ENCODE measurements at places on chromosomes 3 and 15. TPM values are rescaled to one million over a fixed set of nuclear protein-coding genes. Genes with fewer than 3 reads are reported as not detected.

LIPC gene
- 1.5 TPM for total RNA-seq

EFCC1 gene
- not detected for total RNA-seq

CASR gene
- total RNA-seq = not detected

FANCD2OS gene
- total RNA-seq = not detected

FAM81A gene
- total RNA-seq = 1.6 TPM

MRPL47 gene
- 134 TPM for total RNA-seq

ILDR1 gene
- total RNA-seq = not detected

PARP15 gene
- total RNA-seq = under 0.01 TPM

SPRED1 gene
- 15.9 TPM for total RNA-seq

SLC28A1 gene
- total RNA-seq = not detected

KBTBD12 gene
- total RNA-seq = not detected

ZNF860 gene
- 0.34 TPM for total RNA-seq

TTC14 gene
- total RNA-seq = 65.6 TPM

TTC23 gene
- total RNA-seq = 14.2 TPM

PROS1 gene
- total RNA-seq = 5.9 TPM

CLDN16 gene
- 0.74 TPM for total RNA-seq

CPN2 gene
- not detected for total RNA-seq

CPEB1 gene
- total RNA-seq = 5.2 TPM

PPIB gene
- total RNA-seq = 334 TPM

OSBPL10 gene
- total RNA-seq = 14.0 TPM

PLSCR5 gene
- not detected for total RNA-seq

CHRD gene
- total RNA-seq = 0.11 TPM

UBAP1L gene
- total RNA-seq = 0.06 TPM

DLL4 gene
- not detected for total RNA-seq

AGBL1 gene
- not detected for total RNA-seq

MTHFS gene
- 90.1 TPM for total RNA-seq

HRH1 gene
- 9.0 TPM for total RNA-seq

CHRNA7 gene
- 4.7 TPM for total RNA-seq

PRKCD gene
- total RNA-seq = 0.80 TPM

ENTPD3 gene
- total RNA-seq = not detected

CFAP100 gene
- not detected for total RNA-seq

CLDN18 gene
- total RNA-seq = not detected

SNURF gene
- total RNA-seq = 1.7 TPM

GRM7 gene
- not detected for total RNA-seq

SLC35G2 gene
- 25.0 TPM for total RNA-seq

ZKSCAN7 gene
- total RNA-seq = 2.1 TPM

HCLS1 gene
- 1.3 TPM for total RNA-seq

LMOD3 gene
- total RNA-seq = not detected

PIF1 gene
- total RNA-seq = 26.6 TPM

ISL2 gene
- total RNA-seq = 3.2 TPM

FOXB1 gene
- total RNA-seq = 0.06 TPM

SLCO2A1 gene
- 4.8 TPM for total RNA-seq

PRSS50 gene
- total RNA-seq = not detected

MED12L gene
- total RNA-seq = 1.8 TPM

SLC28A2 gene
- not detected for total RNA-seq

DZIP1L gene
- total RNA-seq = 9.7 TPM

MASP1 gene
- total RNA-seq = not detected

CCR3 gene
- total RNA-seq = not detected

FEZF2 gene
- not detected for total RNA-seq

PKM gene
- 1,777 TPM for total RNA-seq

ATP10A gene
- total RNA-seq = 7.5 TPM

Data from Daoy (cell line).